ENCODE measurements at places on chromosomes 2 and 18. TPM values are rescaled to one million over a fixed set of nuclear protein-coding genes. Genes with fewer than 3 reads are reported as not detected.

LRP2 gene
- total RNA-seq = 33.8 TPM

LOXL3 gene
- 13.3 TPM for total RNA-seq

IL36A gene
- not detected for total RNA-seq

DNA sequence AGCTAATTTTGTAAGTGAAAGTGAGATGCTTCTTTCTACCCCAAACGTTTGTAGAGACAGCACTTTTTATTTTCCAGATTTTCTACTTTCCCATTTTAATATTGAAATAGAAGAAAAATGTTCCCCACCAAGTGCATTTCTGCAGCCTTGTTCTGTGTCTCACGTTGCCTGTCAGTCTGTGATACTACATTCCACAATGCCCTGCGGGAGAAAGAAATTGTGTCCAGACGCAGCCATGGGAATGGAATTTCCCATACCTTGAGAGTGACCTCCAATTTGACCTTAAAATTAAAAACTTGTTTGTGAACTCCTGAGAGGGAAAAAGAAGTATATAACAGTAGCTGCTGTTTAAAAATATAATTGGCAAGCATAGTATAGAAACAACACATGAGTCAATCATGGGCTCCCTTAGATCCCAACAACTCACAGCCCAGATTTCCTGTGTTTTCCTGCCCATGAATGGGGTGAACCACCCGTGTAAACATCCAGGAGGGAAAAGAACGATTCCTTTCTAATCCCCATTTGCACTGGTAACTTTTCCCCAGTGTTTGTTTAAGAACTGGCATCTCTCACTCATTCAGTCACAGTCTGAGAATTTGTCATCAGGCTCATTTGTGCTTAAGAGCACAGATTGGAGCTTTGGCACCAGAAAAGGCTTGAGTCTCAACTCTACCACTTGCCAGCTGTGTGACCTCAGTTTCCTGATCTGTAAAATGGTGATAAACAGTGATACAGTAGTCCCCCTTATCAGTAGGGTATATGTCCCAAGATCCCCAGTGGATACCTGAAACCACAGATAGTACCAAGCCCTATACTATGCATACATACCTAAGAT lies 166.1 kb upstream of the ZNF521 start:
- no peaks in the 10 kb centered on the region for H3K27me3 ChIP-seq
- H3K27ac ChIP-seq = no peak overlapping the region
- no peaks in the 10 kb centered on the region for H3K4me1 ChIP-seq
- H3K4me3 ChIP-seq = no peak overlapping the region
- no peak for DNase-seq

DNA sequence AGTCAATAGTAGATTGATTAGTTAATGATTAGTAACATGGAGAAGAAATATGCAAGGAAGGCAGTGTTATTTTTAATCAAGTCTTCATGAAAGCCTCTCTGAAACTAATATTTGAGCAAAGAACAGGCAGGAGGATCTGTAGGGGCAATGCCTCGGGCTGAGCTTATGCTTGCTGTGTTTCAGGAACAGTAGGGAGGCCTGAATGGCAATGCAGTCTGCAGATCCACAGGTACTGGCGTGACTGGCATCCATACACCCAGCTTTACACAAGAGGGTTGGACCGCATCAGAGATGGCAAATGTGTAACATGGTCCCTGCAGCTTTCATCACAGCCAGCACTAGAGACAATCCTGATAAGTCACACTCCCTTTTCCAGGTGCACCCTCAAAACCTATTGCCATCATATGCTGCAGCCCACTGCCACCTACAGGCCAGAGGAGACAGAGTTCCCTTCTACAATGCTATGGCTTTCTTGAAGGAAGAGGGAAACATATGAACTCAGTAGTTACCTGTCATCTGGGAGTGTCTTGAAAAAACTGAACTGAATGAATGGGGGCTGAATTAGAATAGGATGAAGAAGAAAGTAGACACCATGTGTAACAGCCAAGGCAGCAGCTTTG lies 582.4 kb upstream of the RAB6C start:
- no peak overlapping the region for H3K4me3 ChIP-seq
- H3K4me1 ChIP-seq = no peaks in the 10 kb centered on the region
- H3K27me3 ChIP-seq = no peaks in the 10 kb centered on the region
- H3K27ac ChIP-seq = no peak overlapping the region

DNA sequence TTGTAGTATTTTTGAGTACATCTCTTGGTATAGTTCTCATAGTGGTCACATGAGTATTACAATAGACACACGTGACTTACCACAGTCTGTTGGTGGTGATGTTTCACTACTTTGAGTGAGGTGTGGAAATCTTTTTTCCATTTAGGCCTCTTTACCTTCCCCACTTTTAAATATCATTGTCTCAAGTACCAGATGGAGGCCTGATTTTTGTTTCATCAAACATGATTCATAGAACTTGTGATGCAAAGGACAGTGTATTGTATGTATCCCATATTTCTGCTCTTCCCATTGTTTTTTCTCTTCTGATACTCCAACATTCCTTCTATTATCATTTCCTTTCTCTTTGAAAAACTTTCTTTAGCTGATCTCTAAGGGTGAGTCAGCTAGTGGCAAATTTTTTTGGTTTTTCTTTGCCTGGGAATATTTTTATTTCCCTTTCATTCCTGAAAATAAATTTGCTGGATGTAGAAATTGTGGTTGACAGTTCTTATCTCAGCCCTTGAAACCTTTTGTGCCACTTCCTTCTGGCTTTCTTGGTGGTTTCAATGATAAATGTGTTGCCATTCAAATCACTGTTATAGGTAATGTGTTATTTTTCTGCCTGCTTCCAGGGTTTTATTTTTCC lies 32.8 kb downstream of the RFX8 start:
- no peak overlapping the region for H3K27ac ChIP-seq
- H3K4me1 ChIP-seq = no peaks in the 10 kb centered on the region
- no peaks in the 10 kb centered on the region for H3K36me3 ChIP-seq

DNA sequence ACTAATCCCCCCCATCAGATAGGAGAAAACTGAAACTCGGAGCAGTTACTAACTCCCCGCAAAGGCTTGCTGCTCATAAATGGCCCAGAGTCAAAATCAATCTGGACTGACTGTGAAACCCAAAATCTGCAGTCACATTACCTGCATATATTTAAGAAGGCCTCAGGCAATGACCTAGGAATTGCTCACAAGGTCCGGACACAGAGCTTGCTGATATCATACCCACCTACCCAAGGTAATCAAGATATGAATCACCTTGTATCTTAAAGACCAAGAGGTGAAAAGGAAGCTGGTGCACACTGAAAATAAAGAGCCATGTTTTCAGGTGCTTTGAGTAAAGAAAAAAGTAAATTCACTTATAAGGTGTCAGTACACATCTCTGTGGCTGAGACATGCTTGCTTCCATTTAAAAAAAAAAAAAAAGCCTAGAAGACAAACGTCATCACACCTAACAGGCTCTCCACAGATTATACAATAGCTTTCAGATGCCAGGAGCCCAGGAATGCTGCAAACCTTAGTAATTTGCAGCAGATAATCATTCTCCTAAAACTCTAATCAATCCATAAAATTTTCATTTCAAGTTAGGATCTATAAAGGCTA lies 195.4 kb downstream of the ZEB2 start:
- no peak overlapping the region for H3K27ac ChIP-seq
- no peaks in the 10 kb centered on the region for H3K36me3 ChIP-seq
- no peaks in the 10 kb centered on the region for H3K4me1 ChIP-seq
- DNase-seq = no peak
- no peak overlapping the region for H3K4me3 ChIP-seq

DNA sequence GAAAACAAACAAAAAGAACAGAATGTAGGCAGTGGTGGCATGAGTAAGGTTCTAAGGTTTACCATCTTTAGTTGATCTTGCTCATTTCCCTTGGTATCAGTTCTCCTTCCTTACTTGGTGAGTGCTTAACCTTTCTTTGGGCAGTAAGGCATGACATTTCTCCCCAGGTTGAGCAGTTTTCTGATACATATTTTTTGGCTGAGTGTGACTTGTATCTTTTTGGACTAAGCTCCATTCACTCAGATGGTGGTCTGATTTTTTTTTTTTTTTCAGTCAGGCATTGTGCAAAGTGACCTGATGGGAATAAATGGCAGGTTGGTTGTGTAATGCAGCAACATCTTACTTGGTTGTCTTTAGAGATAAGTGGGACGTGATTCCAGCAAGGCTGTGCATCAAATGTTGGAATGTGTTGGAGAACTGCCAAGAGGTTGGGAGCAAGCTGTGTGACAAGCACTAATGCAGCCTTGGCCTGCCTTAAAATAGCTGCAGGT lies 15.1 kb downstream of the SPTBN1 start:
- DNase-seq = peak; percentile 61
- H3K4me1 ChIP-seq = peaks cover 31% of the 10 kb centered on the region
- H3K27ac ChIP-seq = peak overlapping the region; percentile 83
- no peaks in the 10 kb centered on the region for H3K27me3 ChIP-seq
- H3K36me3 ChIP-seq = no peaks in the 10 kb centered on the region

DNA sequence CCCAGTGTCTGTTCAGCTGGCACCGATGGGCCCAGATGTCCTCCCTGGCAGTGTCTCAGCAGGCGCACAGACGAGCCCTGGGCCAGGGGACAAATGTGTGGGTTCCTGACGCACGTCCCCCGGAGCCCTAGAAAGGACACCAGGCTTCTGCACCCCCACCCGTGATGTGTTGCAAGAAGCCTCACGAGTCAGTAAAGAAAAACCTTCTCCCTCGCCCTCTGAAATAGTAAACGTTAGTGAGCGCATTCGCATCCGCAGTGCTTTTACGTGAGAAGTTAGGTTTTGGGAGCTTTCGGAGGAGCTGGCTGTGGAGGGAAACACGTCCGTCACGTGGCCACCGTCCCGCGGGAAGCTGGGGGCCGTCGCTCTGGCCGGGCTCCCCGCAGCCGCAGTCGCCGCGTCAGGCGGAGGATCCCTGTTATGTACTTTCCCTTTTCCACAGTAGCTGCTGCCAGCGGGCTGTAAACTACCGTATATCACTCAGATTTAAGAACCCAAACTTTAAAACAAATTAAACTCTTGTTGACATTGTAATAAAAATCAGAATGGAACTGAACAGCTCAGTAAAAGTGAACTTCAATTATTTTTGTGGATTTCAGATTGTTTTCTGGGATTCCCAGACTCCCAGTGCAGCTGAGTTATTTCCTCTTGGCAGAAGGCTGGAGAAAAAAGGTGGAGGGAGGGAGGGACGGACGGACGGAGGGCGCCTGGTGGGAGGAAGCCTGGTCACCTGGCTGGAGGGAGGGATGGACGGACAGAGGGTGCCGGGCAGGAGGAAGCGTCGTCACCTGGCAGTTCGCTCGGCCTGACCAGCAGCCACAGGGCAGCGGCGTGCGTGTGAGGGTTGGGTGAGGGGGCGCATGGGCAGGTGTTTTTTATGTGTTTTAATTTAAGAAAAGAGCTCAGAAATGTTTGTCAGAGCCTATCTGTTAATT lies 112.1 kb downstream of the NFATC1 start:
- H3K27ac ChIP-seq = peak overlapping the region; percentile 63
- peaks cover 12% of the 10 kb centered on the region for H3K4me1 ChIP-seq
- DNase-seq = peak; percentile 59
- H3K36me3 ChIP-seq = no peaks in the 10 kb centered on the region
- no peak overlapping the region for H3K4me3 ChIP-seq
